Activated CD4-positive, alpha-beta T cell treated with anti-CD3 and anti-CD28 coated beads, Interleukin-2, amount 10 ng/mL, durations not matched to agents 24 days and 14 days (primary cell): ENCODE measurements at places on chromosomes 2 and 18. TPM values are rescaled to one million over a fixed set of nuclear protein-coding genes. Genes with fewer than 3 reads are reported as not detected.

- no peak for DNase-seq
- no peaks in the 10 kb centered on the region for H3K27me3 ChIP-seq
- peak overlapping the region; percentile 90 for H3K27ac ChIP-seq
- H3K36me3 ChIP-seq, result peaks cover 21% of the 10 kb centered on the region
- peaks cover 46% of the 10 kb centered on the region for H3K4me1 ChIP-seq
These were observed 585 bp upstream of the MOB1A start for GRCh38 chr2:74179063-74179865.

DNA sequence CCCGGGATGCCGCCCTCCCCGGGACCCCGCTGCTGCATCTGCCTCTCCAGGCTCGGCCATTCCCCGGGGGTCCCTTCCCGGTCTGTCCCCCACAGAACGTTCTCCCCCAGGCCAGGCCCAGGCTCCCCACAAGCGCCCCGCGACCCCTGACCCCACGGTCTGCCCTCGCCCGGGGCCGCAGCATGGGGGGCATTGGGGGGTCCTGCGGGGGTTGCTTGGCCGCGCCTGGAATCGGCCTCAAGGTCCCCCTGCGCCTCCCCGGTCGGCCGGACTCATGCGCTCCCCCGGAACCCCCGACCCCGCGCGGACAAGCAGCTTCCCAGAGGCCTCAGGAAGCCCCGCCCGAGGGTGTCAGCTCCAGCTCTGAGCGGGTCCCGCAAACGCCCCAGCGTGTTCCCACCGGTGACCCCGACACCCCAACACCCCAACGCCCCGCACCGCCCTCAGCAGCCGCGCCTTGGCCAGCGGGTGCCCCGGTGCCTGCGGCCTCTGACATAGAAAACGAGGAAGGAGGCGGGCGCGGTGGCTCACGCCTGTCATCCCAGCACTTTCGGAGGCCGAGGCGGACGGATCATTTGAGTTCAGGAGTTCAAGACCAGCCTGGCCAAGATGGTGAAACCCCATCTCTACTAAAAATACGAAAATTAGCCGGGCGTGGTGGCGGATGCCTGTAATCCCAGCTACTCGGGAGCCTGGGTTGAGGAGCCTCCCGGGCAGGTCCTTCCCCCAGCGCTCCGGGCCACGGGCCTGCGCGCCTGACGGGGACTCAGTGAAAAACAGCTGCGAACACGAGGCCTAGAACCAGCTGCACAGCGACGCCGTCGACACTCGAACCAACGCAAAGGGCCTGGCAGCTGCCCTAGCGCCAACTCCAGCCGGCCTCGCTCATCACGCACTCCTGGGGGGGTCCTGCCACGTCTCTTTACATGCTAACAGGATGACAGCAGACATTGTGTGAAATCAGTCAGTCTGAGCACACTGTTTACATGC, 61.8 kb upstream of the CTDP1 start:
- H3K27ac ChIP-seq, result no peak overlapping the region
- H3K4me1 ChIP-seq, result no peaks in the 10 kb centered on the region
- DNase-seq, result no peak
- no peak overlapping the region for H3K4me3 ChIP-seq

DNA sequence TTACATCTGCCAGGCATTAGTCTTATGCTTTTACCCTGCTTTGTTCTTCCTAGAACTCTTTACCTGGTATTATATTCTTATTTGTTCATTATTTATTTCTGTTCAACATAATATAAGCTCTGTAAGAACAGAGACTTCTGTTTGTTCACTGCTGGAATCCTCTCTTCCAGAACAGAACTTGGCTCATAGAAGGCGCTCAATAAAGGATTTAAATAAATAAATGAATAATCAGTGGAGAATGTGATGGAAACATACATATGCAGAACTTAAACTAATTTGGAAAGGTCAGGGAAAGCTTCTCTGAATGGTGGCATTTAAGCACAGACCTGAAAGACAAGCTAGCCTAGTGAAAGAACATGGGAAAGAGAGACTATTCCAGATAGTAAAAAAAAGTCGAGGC, 24.3 kb downstream of the NCKAP1 start:
- H3K4me3 ChIP-seq, result no peak overlapping the region
- peaks cover 4% of the 10 kb centered on the region for H3K27me3 ChIP-seq
- no peaks in the 10 kb centered on the region for H3K4me1 ChIP-seq
- H3K27ac ChIP-seq, result no peak overlapping the region
- no peak for DNase-seq
- no peaks in the 10 kb centered on the region for H3K36me3 ChIP-seq

- no peaks in the 10 kb centered on the region for H3K27me3 ChIP-seq
- H3K4me1 ChIP-seq, result peaks cover 2% of the 10 kb centered on the region
- H3K36me3 ChIP-seq, result no peaks in the 10 kb centered on the region
These were observed 88.2 kb downstream of the SPRED2 start for GRCh38 chr2:65344182-65344581.

DNA sequence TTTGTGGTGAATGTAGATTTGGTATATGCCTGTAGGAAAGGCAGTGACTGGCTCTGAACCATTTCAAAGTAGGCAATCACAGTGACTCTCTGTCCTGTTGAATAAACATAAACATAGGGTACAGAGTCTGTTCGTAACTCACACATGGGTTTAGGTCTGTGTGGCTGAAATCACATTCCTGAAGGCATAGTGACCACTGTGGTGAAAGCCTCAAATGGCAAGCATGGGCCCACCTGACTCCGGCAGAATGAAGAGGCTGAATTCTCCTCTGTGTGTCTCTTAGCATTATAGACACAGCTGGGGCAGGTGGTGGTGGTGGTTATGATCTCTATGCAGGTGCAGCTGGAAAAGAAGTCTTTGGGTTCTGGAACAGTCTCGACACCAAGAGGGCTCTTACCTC, 61.2 kb downstream of the ITGA6 start:
- peaks cover 39% of the 10 kb centered on the region for H3K36me3 ChIP-seq
- no peak for DNase-seq
- no peaks in the 10 kb centered on the region for H3K27me3 ChIP-seq
- no peak overlapping the region for H3K4me3 ChIP-seq
- H3K27ac ChIP-seq, result no peak overlapping the region

- DNase-seq, result peak; percentile 90
- H3K27ac ChIP-seq, result peak overlapping the region; percentile 82
- peaks cover 21% of the 10 kb centered on the region for H3K4me1 ChIP-seq
These were observed 60.1 kb downstream of the EMILIN2 start for GRCh38 chr18:2906704-2907549.

DNA sequence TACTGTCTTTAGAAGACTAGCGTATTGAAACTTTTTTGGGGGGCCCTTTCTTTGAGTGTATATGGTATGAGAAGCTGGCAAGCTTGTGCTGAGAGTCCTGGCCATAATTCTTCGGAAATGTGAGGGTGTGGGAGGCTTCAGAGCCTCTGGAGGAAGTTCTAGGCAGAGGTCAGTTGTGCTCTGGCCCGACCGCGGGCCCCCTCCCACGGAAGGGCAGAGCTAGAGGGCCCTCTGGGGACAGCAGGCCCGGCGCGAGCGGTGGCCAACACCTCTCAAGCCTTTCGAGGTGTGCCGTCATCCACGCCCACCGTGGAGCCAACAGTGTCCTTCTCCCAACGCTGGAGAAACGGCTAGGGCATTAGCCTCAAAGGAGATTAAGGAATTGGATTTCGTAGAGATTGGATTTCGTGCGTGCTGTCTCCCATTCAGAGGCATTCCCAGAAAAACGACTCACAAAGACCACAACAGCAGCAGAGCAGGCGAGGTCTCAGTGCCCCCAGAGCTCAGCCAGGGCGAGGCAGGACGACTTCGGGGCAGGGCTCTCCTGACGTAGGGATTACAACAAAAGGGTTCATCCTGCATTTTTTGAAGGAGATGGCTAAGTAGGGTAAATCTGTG, 2.2 kb upstream of the MTCL1 start:
- H3K4me1 ChIP-seq, result peaks cover 9% of the 10 kb centered on the region
- H3K36me3 ChIP-seq, result no peaks in the 10 kb centered on the region
- H3K27me3 ChIP-seq, result peaks cover 63% of the 10 kb centered on the region
- no peak overlapping the region for H3K4me3 ChIP-seq
- no peak for DNase-seq

GRCh38 chr18:9775178-9775577, 67.1 kb downstream of the RAB31 start:
- H3K36me3 ChIP-seq, result no peaks in the 10 kb centered on the region
- no peak overlapping the region for H3K4me3 ChIP-seq
- H3K4me1 ChIP-seq, result peaks cover 4% of the 10 kb centered on the region
- DNase-seq, result no peak
- H3K27me3 ChIP-seq, result peaks cover 15% of the 10 kb centered on the region

- peaks cover 5% of the 10 kb centered on the region for H3K4me1 ChIP-seq
- H3K4me3 ChIP-seq, result no peak overlapping the region
- peaks cover 29% of the 10 kb centered on the region for H3K36me3 ChIP-seq
These were observed 36.9 kb downstream of the TRAK2 start for GRCh38 chr2:201414099-201415023.

DNA sequence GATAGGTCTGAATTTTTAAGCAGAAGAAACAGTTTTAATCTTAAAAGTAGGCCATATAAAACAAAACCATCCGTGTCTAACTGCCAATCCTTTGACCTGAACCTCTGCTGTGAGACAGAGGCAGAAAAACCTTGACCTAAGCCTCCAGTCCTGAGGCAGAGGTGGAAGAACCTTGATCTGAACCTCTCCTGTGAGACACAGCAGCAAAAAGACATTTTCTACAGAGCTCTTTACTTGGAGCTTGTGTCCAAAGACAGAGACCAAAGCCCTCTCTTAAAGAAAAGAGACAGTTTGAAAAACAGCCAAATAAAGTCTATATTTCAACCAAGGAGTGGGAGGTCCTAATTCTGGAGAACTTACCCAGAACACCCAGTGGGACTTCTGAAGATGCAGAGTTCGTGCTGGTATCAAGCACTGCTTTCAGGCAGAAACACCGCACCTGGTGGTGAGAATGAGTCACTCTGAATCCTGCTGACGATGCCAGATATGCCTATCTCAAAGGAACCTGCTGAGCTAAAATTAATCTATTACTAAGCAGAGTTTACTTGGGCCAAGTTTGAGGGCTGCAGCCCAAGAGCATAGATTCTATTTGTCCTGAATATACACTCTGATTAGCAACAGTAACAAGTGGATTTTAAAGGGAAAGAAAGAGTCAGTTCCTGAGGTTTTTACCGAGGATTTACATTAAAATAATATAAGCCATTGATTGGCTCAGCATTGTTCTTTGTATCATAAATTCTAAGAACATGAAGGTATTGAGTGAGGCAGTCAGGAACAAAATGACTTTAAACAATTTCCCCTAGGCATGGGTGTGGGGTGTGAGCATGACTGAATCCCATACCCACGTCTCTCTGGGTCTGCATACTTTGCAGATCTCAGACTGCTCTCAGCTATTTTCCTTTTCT, 806.4 kb downstream of the TRIB2 start:
- no peaks in the 10 kb centered on the region for H3K36me3 ChIP-seq
- no peak for DNase-seq
- no peaks in the 10 kb centered on the region for H3K27me3 ChIP-seq
- H3K27ac ChIP-seq, result no peak overlapping the region
- H3K4me1 ChIP-seq, result no peaks in the 10 kb centered on the region
- H3K4me3 ChIP-seq, result no peak overlapping the region

DNA sequence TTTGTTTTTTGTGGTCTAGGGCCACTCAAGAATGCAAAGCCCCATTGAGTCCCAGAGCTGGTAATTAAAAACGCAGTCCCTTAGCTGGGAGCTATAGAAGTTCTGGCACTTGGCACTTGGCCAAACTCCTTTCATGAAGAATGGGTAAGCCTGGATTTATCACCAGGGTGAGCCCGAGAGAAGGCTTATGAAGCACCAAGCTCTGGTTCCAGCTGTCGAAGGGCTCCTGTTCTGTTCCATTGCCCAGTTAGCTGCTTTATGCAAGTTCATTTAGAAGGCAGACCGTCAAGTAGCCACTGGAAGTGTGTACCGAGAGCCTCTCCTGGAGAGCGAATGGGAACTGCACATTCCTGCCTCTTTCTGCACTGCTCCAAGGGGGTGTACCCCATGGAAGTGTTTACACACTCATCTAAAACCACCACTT, 14.2 kb downstream of the ECEL1 start:
- DNase-seq, result no peak
- H3K27ac ChIP-seq, result no peak overlapping the region
- peaks cover 38% of the 10 kb centered on the region for H3K27me3 ChIP-seq
- no peak overlapping the region for H3K4me3 ChIP-seq

DNA sequence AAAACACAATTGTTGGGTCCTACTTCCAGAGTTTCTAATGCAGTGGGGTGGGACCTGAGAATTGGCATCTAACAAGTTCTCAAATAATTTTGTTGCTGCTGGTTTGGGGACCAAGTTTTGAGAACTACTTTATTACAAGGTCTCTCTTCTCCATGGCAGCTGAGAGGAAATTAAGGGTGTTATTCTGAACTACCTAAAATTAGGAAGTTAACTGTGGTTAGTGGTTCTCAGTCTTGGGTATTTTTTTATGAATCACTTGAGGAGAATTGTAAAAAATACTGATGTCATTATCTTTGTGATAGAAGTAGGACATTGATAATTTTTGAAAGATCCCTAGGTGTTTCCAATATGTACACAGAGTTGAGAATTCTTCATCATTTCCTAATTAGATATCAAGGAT, 210.2 kb downstream of the MC4R start:
- no peaks in the 10 kb centered on the region for H3K36me3 ChIP-seq
- no peak for DNase-seq
- no peaks in the 10 kb centered on the region for H3K4me1 ChIP-seq
- no peaks in the 10 kb centered on the region for H3K27me3 ChIP-seq
- no peak overlapping the region for H3K27ac ChIP-seq

- no peak overlapping the region for H3K27ac ChIP-seq
- H3K27me3 ChIP-seq, result peaks cover 5% of the 10 kb centered on the region
- peaks cover 4% of the 10 kb centered on the region for H3K4me1 ChIP-seq
- no peak overlapping the region for H3K4me3 ChIP-seq
- no peaks in the 10 kb centered on the region for H3K36me3 ChIP-seq
These were observed 159.8 kb downstream of the UXS1 start for GRCh38 chr2:106034325-106034724.

- no peak for DNase-seq
- peaks cover 14% of the 10 kb centered on the region for H3K27me3 ChIP-seq
- H3K4me1 ChIP-seq, result no peaks in the 10 kb centered on the region
- H3K36me3 ChIP-seq, result no peaks in the 10 kb centered on the region
These were observed 92.7 kb upstream of the CNGA3 start for GRCh38 chr2:98253461-98254070.

- H3K4me3 ChIP-seq, result no peak overlapping the region
- no peaks in the 10 kb centered on the region for H3K4me1 ChIP-seq
- no peaks in the 10 kb centered on the region for H3K27me3 ChIP-seq
These were observed 1279.0 kb upstream of the LRRTM1 start for GRCh38 chr2:81583311-81584108.

- H3K36me3 ChIP-seq, result no peaks in the 10 kb centered on the region
- H3K4me3 ChIP-seq, result no peak overlapping the region
- no peaks in the 10 kb centered on the region for H3K27me3 ChIP-seq
- no peak overlapping the region for H3K27ac ChIP-seq
- no peaks in the 10 kb centered on the region for H3K4me1 ChIP-seq
- DNase-seq, result no peak
These were observed 1432.2 kb upstream of the ACVR2A start for GRCh38 chr2:146412625-146413024.

- H3K27me3 ChIP-seq, result peaks cover 46% of the 10 kb centered on the region
- DNase-seq, result peak; percentile 36
- H3K4me1 ChIP-seq, result no peaks in the 10 kb centered on the region
- no peaks in the 10 kb centered on the region for H3K36me3 ChIP-seq
These were observed 10.5 kb upstream of the NEUROD1 start for GRCh38 chr2:181690860-181691259.

GRCh38 chr2:20507166-20507692, 60.4 kb downstream of the RHOB start:
- no peak for DNase-seq
- no peak overlapping the region for H3K4me3 ChIP-seq
- peaks cover 3% of the 10 kb centered on the region for H3K27me3 ChIP-seq
- no peak overlapping the region for H3K27ac ChIP-seq

The MSTN gene
- not detected in 2 replicates for total RNA-seq

The MERTK gene
- total RNA-seq, result 0.57 and 0.63 TPM in 2 replicates

The EPB41L5 gene
- 1.5 and 2.2 TPM in 2 replicates for total RNA-seq

The NXPH2 gene
- total RNA-seq, result not detected in 2 replicates

The CDKL4 gene
- total RNA-seq, result not detected in 2 replicates

The FHOD3 gene
- total RNA-seq, result not detected in 2 replicates

The ONECUT2 gene
- not detected in 2 replicates for total RNA-seq
